Lower lobe of right lung (tissue), 2 donors: ENCODE measurements at places on chromosomes 11 and 22. TPM values are rescaled to one million over a fixed set of nuclear protein-coding genes. Genes with fewer than 3 reads are reported as not detected.

DNA sequence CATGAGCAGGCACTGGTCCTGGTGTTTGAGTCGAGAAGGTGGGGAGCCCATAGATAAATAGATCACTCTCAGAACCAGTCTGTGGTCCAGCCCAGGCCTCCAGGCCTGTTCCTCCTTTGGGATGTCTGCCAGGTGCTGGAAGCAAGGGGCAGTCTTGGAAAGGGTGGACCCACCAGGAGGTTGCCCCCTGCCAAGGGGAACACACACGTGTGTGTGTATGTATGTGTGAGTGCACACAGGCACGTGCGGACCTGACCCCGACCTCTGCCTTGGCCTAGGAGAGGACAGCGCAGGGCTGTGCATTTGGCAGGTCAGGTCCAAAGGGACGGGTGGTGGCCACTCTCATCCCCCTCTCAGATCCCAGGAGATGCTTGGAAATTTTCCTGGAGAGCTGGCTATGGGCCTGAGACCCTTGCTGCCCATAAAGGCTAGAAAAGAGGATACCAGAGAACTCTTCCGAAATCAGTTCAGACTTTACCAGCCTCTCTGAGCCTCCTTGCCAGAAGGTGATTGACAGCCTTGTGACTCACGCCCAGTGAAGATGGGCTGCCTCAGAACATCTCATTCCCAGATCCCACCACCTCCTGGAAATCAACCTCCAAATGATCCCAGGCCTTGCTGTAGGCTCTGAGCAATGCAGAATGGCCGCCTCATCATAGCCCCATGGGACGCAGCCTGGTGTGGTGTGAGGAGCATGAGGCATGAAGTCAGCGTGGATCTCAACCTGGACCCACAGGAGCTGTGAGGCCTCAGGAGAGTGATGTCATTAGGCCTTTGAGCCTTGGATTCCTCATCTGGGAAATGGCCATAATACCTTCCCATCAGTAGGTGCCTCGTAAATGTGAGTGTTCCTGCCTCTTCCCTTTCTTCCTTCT, 24.0 kb upstream of the CREB3L1 start:
- no peak for DNase-seq
- H3K4me1 ChIP-seq: no peaks in the 10 kb centered on the region
- no peak overlapping the region for H3K4me3 ChIP-seq
- H3K27me3 ChIP-seq: no peaks in the 10 kb centered on the region
- no peak overlapping the region for H3K27ac ChIP-seq
- no peaks in the 10 kb centered on the region for H3K36me3 ChIP-seq

DNA sequence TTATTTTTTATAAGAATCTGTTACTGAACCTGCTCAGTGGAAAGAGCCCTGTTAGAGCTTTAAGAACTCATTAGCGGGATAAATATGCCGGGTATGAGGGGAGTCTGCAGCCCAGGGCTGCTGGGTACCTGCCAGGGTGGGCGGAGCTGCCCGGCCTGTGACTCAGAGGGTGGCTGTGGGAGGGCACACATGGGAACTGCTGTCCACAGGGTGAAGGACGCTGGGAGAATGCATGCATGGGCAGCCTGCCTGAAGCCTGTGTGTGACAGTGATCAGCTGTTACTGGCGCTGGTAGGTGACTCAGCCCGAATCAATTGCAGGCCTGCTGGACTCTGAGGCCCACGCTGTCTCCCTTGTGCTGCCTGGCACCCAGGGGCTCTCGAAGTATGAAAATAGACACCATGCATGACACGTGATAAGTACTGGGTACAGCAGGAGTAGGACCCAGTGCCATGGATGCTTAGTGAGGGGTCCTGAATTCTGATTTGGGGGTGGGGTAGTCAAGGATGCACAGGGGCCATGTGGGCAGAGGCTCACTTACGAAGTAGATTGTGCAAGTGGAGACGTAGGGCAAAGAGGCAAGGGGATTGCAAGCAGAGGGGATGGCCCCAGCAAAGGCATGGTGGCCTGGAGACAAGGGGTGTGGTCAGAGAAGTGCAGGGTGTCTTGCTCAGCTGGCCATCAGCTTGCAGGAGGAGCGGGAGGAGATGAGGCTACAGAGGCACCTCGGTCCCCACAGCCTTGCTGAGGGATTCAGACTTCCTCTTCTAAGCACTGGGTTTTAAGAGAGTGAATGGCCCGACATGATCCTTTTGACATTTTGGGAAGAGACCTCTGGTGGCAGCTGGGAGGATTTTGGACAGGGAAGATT, 36.5 kb downstream of the GRIK4 start:
- peaks cover 17% of the 10 kb centered on the region for H3K4me1 ChIP-seq
- H3K4me3 ChIP-seq: no peak overlapping the region
- H3K27ac ChIP-seq: peak overlapping the region; percentile 74
- peak; percentile 70 for DNase-seq

DNA sequence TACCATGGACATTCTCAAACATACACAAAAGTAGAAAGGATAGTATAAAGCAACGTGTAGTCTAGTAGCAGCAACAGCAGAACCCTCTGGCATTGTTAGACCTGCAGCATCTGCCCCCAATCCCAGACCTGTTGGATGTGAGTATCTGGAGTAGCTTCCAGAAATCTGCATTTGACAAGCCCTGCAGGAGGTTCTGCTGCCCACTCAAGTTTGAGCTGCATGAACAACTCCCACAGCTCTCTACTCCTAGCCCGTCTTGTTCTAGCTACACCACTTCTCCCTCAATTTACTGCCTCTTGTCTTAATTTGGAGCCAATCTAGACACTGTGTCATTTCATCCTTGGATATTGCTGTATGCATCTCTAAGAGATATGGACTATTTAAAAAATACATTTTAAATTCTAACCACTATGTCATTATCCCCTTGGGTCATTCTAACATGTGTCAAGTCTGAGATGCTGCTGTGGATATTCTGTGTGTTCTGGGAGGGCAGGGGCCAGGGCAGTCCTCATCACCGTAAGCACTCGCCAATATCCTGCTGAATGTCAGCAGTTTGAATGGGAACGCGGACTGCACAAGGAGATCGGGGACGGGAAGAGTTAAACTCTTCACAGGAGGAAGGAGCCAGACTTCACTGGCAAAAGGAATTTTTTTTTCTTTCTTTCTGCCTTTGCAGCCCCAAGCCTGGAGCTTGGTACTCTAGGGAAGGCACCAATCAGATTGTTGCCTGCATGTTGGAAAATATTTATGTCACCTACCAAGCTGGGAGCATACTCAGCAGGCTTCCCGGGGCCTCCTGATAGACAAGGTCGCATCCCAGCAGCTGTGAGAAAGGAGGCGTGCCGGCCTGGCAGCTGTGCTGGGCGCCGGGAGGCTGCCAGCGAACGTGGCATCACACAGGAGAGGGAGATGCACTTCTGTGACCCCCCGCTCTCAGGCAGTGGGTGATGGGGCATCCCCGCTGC, 429.0 kb downstream of the MIAT start:
- H3K4me3 ChIP-seq: no peak overlapping the region
- H3K27me3 ChIP-seq: peaks cover 36% of the 10 kb centered on the region
- H3K27ac ChIP-seq: no peak overlapping the region
- no peak for DNase-seq

APOBEC3B gene
- total RNA-seq: 1.0 TPM

DNA sequence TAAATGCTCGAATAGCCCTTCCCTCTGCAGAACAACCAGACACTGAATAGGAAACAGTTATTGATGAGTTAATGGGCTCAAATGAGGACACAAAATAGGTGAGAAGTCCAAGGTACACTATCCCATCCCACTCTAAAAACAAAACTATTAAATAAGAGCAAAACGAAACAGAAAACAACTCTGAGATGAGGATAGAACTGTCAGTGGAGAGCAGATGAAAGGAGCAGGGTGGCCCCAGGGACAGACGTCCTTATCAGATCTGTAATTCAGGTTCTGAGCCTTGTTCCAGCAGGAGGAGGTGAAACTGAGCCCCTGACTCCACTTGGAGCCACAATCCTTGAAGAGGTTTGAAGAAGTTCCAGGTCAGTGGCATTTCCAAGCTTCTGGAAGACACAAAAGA, 8.5 kb upstream of the SNX19 start:
- H3K27me3 ChIP-seq: no peaks in the 10 kb centered on the region
- H3K4me3 ChIP-seq: no peak overlapping the region
- no peak for DNase-seq
- no peaks in the 10 kb centered on the region for H3K36me3 ChIP-seq

DNA sequence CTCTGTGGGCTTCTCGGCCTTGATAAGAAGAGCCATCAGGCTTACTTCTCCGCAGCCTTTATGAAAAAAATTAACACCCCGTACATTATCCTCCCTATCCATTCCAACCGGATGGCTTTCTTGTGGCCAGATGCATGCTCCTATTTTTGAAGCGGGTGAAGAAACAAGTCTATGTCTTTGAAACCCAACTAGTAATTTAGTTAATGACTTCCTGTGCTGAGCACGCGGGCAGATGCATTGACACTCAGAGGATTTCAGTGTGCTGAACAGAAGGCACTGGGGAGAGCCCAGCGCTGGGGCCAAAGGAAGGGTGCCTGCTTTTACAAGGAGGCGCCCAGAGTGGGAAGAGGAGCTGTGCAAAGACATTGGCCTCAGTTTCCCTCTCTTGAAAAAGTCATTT, 53.3 kb downstream of the ARHGAP8 start:
- no peaks in the 10 kb centered on the region for H3K36me3 ChIP-seq
- no peak overlapping the region for H3K4me3 ChIP-seq
- no peaks in the 10 kb centered on the region for H3K4me1 ChIP-seq
- no peak for DNase-seq
- peaks cover 4% of the 10 kb centered on the region for H3K27me3 ChIP-seq

- peak; percentile 84 for DNase-seq
- H3K4me3 ChIP-seq: no peak overlapping the region
- H3K36me3 ChIP-seq: no peaks in the 10 kb centered on the region
- peaks cover 48% of the 10 kb centered on the region for H3K4me1 ChIP-seq
Measured at GRCh38 chr11:130653838-130654636, 205.6 kb downstream of the ADAMTS15 start.

GRCh38 chr22:19057999-19058491, 64.2 kb downstream of the DGCR2 start:
- no peak overlapping the region for H3K4me3 ChIP-seq
- peak; percentile 29 for DNase-seq
- H3K36me3 ChIP-seq: peaks cover 99% of the 10 kb centered on the region
- H3K27ac ChIP-seq: no peak overlapping the region
- no peaks in the 10 kb centered on the region for H3K27me3 ChIP-seq

DNA sequence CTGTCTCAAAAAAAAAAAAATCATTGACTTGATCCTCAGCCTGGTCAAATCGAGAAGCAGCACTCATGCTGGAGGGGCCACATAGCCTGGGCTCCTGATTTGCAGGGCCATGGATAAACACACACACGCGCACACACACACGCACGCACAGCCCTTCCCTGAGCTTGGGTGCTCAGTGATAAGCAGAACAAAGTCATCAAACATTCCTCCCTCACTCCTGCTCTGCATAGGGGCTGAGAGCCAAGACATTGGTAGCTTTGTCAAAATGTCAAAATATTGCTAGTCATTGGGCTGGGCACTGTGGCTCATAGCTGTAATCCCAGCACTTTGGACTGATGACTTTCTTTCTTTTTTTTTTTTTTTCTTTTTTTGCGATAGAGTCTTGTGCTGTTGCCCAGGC, 34.0 kb upstream of the A4GALT start:
- peaks cover 31% of the 10 kb centered on the region for H3K4me1 ChIP-seq
- DNase-seq: no peak
- no peaks in the 10 kb centered on the region for H3K27me3 ChIP-seq
- H3K36me3 ChIP-seq: no peaks in the 10 kb centered on the region

MCHR1 gene
- not detected for total RNA-seq

DNA sequence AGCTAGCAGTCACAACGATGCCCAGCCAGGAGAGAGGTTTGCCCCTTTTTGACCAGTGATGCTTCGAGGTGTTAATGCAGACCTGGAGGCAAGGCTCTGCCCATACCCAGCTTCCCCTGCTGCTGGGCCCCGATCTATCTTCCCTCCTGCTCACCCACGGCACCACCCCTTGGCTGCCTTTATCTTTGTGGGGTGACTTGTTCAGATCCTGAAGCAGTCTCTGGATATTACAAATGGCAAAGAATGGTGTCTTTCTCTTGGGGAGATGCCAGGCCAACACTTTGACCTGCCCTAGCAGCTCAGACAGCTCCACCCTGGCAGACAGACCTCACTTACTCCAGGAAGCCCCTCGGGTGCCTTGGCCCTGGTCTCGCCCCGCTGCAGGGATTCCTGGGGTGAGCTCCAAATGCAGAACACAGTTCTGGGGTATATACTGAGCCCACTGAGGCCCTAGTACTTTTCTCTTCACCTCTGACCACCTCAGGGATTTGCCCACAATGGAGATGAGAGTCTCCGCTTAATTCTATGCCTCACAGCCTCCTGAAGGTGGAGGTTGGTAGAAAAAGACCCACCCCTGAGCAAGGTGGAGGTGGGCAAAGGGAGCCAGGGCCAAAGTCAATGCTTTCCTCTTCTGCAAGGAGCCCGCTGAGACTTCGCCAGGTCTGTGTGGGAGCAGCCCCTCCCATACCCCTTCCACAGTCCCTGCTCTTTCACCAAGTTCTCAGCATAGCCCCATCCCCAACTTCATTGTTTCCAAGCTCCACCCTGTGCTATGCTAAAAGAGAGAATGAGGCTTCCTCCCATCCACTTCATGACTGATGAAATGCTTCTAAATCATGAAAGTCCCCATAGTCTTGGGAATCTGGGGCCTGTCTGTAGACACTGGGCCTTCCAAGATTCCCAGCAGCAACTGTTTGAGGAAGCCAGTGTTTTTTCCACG, 11.1 kb upstream of the ST3GAL4 start:
- H3K4me3 ChIP-seq: no peak overlapping the region
- H3K4me1 ChIP-seq: peaks cover 49% of the 10 kb centered on the region
- H3K27ac ChIP-seq: peak overlapping the region; percentile 67
- no peaks in the 10 kb centered on the region for H3K27me3 ChIP-seq

MUC5B gene
- 57.5 TPM for total RNA-seq

- H3K27ac ChIP-seq: no peak overlapping the region
- no peak for DNase-seq
- H3K4me1 ChIP-seq: no peaks in the 10 kb centered on the region
- H3K36me3 ChIP-seq: no peaks in the 10 kb centered on the region
- no peak overlapping the region for H3K4me3 ChIP-seq
- no peaks in the 10 kb centered on the region for H3K27me3 ChIP-seq
Measured at GRCh38 chr11:123532131-123532530, 102.1 kb downstream of the GRAMD1B start.

GRCh38 chr22:21626735-21627469, 2.9 kb downstream of the YDJC start:
- H3K36me3 ChIP-seq: peaks cover 32% of the 10 kb centered on the region
- DNase-seq: no peak
- peaks cover 52% of the 10 kb centered on the region for H3K4me1 ChIP-seq
- H3K27ac ChIP-seq: no peak overlapping the region
- no peak overlapping the region for H3K4me3 ChIP-seq

DNA sequence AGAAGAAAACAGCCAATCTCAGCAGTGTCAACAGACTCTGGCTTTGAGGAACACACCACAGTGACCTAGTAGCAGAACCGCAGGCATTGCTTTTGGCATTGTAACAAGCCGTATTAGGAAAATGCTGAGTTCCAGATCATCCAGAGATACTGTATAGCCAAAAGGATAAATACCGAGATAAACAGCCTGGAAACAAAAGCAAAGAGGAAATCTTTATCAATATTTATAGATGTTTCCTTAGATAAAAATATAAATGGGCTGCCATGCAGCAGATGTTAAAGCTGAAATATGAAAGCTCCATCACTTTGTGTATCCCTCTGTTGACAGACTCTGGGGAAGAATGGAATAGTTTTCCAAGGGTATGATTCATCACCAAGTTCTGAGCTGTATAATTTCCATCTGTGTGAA, 98.9 kb upstream of the TP53AIP1 start:
- H3K4me3 ChIP-seq: no peak overlapping the region
- H3K36me3 ChIP-seq: no peaks in the 10 kb centered on the region
- no peaks in the 10 kb centered on the region for H3K27me3 ChIP-seq
- no peaks in the 10 kb centered on the region for H3K4me1 ChIP-seq
